ENCODE measurements at places on chromosomes 4 and X.
A peak's percentile ranks its signal among the peaks of the same experiment; 100 is the strongest.

- DNase-seq: no peak
These were observed 339.7 kb downstream of the DMD start for GRCh38 chrX:32871636-32872035.

DNA sequence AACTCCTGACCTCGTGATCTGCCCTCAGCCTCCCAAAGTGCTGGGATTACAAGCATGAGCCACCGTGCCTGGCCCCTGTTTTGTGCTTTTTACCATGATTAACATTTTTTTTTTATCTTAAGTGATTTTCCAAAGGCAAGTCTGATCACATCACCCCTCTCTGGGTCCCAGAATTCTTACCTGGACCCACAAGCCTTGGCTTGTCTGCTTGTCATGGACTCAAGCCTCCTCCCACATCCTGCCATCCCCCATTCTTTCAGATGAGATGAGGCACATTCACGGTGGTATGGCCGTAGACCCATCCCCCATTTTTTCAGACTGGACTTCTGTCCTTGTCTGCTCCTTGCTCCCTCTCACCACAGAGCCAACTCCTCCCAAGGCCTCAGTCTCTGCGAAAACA lies 55.3 kb downstream of the APLN start:
- DNase-seq: no peak

GRCh38 chrX:16566571-16566970 lies 83.4 kb upstream of the S100G start:
- DNase-seq: no peak

DNA sequence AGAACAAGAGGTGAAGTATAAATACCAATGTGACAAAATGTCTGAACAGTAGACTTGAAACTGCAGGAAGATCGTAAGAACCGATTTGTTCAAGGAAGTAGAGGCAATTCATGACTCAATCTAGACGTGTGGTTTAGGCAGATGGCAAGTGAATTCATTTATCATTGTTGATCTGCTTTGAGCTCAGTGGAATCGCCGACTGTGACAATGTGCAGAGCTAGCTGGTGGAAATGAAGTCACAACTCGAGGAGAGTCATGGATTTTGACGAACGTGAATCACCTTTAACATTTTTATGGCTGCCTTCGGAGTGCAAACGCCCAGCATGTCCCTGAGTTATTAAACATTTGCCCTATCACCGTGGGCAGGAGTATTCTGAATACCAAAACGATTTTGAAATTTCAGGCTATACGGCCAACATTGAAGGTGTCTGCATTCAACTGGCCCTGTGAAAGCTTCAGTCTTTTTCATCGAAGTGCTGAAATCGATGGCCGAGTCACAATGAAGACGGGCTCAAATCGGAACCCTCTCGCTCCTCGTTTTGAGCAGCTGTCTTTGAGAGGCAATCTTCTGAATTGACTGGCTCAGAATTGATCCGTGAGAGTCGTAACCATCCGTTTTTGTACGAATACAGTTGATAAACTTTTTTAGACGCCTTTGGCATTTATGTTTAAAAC lies 689 bp upstream of the OGT start:
- DNase-seq: peak; percentile 56

DNA sequence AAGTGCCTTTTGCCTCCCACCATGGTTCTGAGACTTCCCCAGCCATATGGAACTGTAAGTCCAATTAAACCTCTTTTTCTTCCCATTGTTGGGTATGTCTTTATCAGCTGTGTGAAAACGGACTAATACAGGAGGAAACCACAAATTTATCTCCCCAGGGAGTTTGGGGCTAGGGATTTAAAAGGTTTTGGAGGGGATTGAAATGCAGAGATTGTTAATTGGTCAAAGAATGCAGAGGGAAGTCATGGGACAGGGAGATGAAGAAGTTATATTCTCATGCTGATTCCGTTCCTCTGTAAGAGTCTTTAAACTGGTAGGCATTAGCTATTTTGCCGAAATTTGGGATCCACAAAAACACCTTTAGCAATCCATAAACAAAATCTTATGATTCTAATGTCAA lies 57.9 kb downstream of the TKTL2 start:
- no peak for DNase-seq

GRCh38 chr4:185276036-185276435 lies 66.6 kb downstream of the SNX25 start:
- no peak for DNase-seq

GRCh38 chr4:147829401-147830101 lies 97.7 kb downstream of the ARHGAP10 start:
- no peak for DNase-seq

DNA sequence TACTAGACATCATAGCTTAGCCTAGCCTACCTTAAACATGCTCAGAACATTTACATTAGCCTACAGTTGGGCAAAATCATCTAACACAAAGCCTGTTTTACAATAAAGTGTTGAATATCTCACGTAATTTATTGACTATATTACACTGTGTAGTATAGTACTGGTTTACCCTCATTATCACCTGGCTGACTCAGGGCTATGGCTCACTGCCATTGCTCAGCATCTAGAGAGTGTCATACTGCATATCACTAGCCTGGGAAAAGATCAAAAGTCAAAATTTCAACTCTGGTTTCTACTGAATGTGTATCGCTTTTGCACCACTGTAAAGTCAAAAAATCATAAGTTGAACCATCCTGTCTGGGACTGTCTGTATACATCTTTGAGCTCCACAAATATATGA lies 78.6 kb downstream of the CEP44 start:
- no peak for DNase-seq

- no peak for DNase-seq
These were observed 231.5 kb downstream of the SLC7A11 start for GRCh38 chr4:138010639-138011038.

- no peak for DNase-seq
These were observed 115.3 kb downstream of the ATP8A1 start for GRCh38 chr4:42541647-42542046.

- DNase-seq: no peak
These were observed 37.8 kb downstream of the CYTL1 start for GRCh38 chr4:4981427-4981826.

- no peak for DNase-seq
These were observed 830 bp downstream of the HOPX start for GRCh38 chr4:56680266-56680665.

DNA sequence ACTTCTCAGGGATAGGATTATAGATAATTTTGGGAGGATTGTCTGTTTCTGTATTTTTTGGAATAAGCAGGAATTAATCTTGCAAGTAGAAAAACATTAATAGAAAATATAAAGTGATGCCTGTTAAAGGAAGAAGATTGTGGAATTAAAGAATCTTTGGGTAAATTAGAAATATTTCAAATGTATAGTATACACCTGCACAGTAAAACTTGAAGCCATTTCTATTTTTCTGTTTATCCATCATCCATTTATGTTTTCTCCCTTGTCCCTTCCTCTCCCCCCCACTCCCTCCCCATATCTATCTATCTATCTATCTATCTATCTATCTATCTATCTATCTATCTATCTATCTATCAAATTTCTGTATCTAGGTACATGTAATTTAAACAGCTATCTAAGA lies 46.9 kb upstream of the GEMIN8 start:
- DNase-seq: no peak

- no peak for DNase-seq
These were observed 9.4 kb upstream of the HERC5 start for GRCh38 chr4:88447371-88448095.

- DNase-seq: no peak
These were observed 2.4 kb downstream of the C4orf46 start for GRCh38 chr4:158669310-158669709.

- DNase-seq: no peak
These were observed 128.9 kb downstream of the PRKX start for GRCh38 chrX:3584415-3584996.

DNA sequence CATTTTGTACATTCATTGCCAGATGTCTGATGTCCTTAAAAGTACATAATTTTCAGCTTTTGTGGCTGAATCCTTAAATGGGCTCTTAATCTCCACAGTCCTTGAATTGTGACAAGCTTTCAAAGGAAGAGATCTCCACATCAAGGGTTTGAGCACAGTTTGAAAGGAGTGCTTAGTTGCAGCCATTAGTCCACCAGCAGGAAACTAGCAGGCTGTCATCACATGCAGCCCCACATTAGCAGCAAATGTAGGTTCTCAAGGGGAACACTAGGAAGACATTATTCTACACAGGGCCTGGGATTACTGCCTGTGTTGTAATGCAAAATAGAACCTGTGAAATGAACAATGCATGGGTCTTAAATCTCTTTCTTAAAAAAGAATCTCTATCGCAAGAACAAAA lies 173.2 kb downstream of the CBLL2 start:
- DNase-seq: no peak

- no peak for DNase-seq
These were observed 250.0 kb upstream of the SLC7A11 start for GRCh38 chr4:138492176-138492575.

GRCh38 chr4:7549866-7550265 lies 115.1 kb upstream of the PSAPL1 start:
- DNase-seq: no peak

- no peak for DNase-seq
These were observed 57.6 kb downstream of the RAI2 start for GRCh38 chrX:17803449-17803848.

DNA sequence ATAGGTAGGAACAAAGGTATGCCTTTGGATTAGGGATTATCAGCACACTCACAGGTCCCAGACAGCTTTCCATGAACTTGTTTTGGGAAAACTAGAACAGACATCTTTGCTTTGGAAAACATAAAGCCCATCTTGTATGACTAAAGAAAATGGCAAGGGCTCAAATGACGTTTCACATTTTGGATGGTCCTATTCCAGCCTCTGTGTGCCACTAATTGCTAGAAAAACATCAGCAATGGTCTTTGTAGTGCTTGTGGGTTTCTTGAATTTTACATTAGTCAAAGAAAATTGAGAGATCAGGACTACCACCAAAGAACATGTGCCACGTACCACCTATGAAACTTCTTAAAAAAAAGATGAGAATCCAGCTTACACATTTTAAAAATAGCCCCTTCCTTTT lies 111.4 kb downstream of the HDAC8 start:
- no peak for DNase-seq

GRCh38 chr4:139986689-139987501 lies 167.1 kb downstream of the MAML3 start:
- DNase-seq: no peak

GRCh38 chrX:53330331-53330730 lies 48.9 kb upstream of the IQSEC2 start:
- DNase-seq: no peak

DNA sequence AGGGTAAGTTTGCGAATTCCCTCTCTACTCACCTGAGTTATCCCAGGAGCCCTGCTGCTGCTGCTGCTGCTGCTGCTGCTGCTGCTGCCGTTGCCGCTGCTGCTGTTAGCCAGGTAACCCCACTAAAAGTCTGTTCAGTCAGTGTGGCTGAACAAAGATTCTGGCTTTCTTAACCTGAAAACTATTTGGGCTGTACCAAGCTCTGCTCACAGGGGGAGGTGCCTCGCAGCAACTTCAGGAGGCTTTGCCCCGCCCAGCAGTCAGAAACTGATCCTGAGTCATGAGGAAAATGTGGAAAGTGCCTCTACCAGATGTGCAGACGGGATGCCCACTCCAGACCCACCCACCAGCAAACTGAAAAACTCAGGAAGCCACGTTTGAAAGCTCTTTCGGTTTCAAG lies at the start of gene CAPN6:
Gene CAPN6, minus strand, starts transcription at position 145 of the 400 bp plus-strand sequence. CDS start 6,547 bp downstream, outside the sequence.
- no peak for DNase-seq

GRCh38 chr4:1010395-1011021 lies 918 bp upstream of the FGFRL1 start:
- peak; percentile 47 for DNase-seq

GRCh38 chr4:24262084-24262483 lies 322.3 kb downstream of the DHX15 start:
- no peak for DNase-seq

DNA sequence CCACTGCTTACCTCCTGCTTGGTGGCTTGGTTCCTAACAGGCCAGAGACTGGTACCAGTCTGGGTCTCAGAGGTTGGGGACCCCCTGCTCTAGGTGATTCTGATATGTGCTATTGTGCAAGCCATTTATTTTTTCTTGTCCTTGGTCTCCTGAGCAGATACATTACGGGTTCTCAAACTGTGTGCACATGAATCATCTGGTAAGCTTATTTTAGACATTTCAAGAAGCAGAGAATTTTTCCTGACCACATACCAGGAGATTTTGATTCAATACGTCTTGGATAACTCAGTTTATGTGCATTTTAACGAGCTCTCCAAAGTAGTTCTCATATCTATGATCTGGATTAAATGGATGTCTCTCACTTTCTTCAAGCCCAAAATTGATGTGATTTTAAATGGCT lies 77.2 kb downstream of the FHIP1A start:
- DNase-seq: no peak

DNA sequence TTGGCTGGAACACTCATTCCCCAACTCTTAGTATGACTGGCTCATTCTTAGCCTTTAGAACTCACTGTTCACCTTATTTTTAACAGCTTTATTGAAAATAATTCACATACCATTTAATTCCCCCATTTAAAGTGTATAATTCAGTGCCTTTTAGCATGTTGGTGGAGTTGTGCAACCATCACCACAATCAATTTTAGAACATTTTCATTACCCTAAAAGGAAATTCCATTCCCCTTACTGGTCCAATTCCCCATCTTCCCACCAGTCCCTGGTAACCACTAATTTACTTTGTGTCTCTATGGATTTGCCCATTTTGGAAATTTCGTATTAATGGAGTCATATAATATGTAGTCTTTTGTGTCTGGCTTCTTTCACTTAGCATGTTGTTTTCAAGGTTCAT lies 19.7 kb downstream of the NHSL2 start:
- DNase-seq: no peak

DNA sequence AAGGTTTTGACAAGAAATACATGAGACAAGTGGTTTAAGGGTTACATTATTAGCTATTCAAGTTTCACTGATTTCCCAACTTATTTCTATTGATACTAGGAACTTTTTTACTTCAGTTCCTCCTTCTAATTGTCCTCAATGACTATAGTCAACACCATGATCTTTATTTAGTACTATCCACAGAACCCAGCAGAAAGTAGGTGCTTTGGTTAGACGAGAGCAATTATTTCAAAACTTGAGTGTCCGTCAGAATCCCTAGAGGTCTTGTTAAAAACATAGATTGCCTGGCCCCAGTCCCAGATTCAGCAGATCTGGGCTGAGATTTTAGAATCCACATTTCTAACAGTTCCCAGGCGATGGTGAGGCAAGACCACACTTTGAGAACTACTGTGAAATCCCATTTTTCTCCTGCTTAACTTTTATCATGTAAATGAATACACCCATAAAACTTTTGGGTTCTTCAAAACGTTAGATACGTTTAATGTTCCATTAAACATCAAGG lies 17.9 kb downstream of the EXOC1 start:
- DNase-seq: no peak

GRCh38 chr4:124753941-124754581 lies 41.5 kb upstream of the ANKRD50 start:
- DNase-seq: no peak

- DNase-seq: no peak
These were observed 23.0 kb downstream of the LDB2 start for GRCh38 chr4:16875487-16875886.

DNA sequence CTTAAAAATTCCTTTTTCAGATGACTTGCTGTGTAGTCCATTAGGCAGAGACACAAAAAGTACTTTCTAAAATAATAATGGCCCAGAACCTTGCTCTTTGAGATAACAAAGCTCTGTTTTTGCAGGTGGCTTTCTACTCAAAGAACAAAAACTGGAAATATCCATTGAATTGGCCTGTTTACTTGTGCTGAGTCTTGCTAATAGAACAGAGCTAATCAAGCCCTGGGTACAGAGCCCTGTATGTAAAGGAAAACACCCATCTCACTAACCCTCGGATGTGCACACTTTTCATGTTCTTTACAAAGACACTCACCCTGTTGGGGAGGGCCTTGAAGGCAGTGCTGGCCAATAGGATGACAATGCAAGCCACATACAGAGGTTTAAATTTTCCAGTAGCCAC lies 27.0 kb upstream of the LNX1 start:
- no peak for DNase-seq
